ENCODE measurements at places on chromosomes 2 and 18. TPM values are rescaled to one million over a fixed set of nuclear protein-coding genes. Genes with fewer than 3 reads are reported as not detected.

PROKR1 gene
- total RNA-seq, result not detected

MSTN gene
- 0.16 TPM for total RNA-seq

MARCHF4 gene
- under 0.01 TPM for total RNA-seq

SP140 gene
- 0.32 TPM for total RNA-seq

AQP12A gene
- not detected for total RNA-seq

CACNB4 gene
- 1.3 TPM for total RNA-seq

CD302 gene
- total RNA-seq, result 3.9 TPM

UBE2F gene
- 35.1 TPM for total RNA-seq

CFC1 gene
- not detected for total RNA-seq

MCFD2 gene
- 252 TPM for total RNA-seq

KRTCAP3 gene
- 0.26 TPM for total RNA-seq

RFTN2 gene
- 3.6 TPM for total RNA-seq

ATAD2B gene
- total RNA-seq, result 7.1 TPM

TMEM169 gene
- total RNA-seq, result 0.26 TPM

MAPK4 gene
- not detected for total RNA-seq

FZD7 gene
- 71.2 TPM for total RNA-seq

PSMA8 gene
- not detected for total RNA-seq

STRADB gene
- 28.6 TPM for total RNA-seq

CHPF gene
- 59.7 TPM for total RNA-seq

CYRIA gene
- 1.7 TPM for total RNA-seq

TUBB8B gene
- total RNA-seq, result not detected

ANKRD30B gene
- total RNA-seq, result not detected

CDKL4 gene
- 4.3 TPM for total RNA-seq

HTRA2 gene
- 63.9 TPM for total RNA-seq

RGPD3 gene
- total RNA-seq, result under 0.01 TPM

MORN2 gene
- total RNA-seq, result 22.4 TPM

CHRNG gene
- total RNA-seq, result not detected

SLC25A52 gene
- total RNA-seq, result not detected

SCN2A gene
- total RNA-seq, result 10.9 TPM
